Smooth muscle cell of the brain vasculature (primary cell): ENCODE measurements at places on chromosomes 5 and 9.

DNA sequence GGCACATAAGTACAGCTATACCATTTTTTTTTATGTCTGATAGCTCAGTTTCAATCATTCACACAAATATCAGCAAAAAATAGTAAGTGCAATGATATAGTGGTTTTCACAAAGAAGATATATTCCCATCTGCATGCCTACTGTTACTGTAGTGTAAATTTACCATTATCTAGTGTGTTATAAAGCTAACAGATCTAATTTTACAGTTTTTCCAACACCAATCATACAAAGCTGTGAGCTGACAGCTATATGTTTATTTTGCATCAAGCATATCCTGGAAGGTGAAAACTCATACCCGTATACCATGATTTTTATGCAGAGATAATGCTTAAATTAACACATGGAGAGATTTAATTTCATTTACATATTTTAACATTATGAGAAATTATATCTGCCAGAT, 89.9 kb upstream of the HAPLN1 start:
- DNase-seq = no peak

DNA sequence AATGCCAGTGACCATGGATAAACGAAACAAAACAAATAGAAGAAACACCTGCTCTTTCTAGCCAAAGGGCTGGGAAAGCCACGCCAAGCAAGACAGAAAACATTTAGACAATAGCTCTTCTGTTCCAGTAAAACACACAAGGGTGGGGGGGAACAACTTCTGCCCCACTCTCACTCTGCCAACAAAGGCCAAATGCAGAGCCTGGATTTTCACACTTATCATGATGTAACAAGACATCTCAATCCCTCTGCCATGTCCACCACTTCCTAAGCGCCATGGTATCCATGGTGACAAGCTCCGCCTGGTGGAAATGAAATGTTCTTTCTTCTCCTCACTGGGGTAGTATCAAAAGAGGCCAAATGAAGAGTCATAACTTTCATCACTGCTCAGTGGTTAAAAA, 60.6 kb downstream of the DRD1 start:
- no peak for DNase-seq

- DNase-seq = no peak
Observed at GRCh38 chr5:36521838-36522745, 84.3 kb upstream of the SLC1A3 start.

- DNase-seq = no peak
Observed at GRCh38 chr9:84374516-84374915, 34.0 kb upstream of the SLC28A3 start.

DNA sequence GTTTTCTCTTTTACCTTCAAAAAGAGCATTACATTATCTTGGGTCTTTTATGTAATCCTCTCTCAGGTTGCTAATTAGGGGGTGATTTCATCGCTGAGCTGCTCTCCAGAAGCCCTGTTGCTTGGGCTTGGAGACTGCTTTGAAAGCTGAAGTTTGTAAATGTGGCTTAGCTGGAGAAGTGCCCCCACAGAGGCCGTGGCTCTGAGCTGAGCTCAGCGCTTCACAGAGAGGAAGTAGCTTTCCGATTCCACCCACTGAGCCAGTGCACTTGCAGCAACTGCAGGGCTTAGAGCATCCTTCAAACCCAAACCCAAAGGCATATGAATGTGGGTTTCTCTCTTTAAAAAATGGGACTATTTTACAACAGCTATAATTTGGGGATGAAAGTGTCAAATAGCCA, 13.7 kb upstream of the NXNL2 start:
- DNase-seq = no peak

- no peak for DNase-seq
Observed at GRCh38 chr5:83549674-83550073, 78.1 kb downstream of the VCAN start.

- DNase-seq = no peak
Observed at GRCh38 chr5:128315671-128316070, 222.4 kb downstream of the FBN2 start.

DNA sequence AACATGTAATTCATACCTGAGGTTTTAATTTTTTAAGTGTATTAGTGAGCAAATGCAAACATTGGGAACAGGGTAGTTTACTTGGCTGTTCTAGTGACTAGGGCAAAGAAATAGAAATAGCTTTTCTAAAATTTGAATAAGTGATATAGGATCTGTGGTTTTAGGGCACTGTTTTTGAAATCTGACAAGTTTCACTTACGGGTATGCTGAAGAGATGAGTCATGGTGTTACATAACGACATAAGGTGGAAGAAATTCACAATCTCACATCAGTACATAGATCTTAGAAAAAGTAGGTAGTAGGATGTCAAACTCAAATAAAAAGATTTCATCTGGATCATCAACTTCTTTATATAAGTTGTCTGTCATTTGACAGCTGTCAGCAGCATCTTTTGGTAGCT, 772.3 kb downstream of the MAT2B start:
- no peak for DNase-seq

GRCh38 chr5:77397686-77398292, 94.3 kb downstream of the WDR41 start:
- DNase-seq = no peak

DNA sequence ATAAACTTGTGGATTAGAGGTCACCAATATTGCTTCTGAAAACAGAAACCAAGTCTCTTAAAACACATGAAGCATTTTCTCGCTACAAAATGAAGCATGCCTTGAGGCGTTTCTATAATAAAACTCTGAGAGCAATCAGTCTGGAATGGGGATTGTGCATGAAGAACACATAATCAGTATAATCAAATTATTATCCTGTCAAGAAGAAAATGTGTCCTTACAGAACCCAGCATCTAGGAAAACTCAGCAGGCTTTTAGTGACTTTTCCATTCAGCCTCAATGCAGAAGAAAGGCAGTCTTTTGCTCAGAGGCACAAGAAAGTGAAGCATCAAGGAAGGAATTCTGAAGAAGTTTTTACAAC, 121.9 kb downstream of the CDH18 start:
- no peak for DNase-seq

DNA sequence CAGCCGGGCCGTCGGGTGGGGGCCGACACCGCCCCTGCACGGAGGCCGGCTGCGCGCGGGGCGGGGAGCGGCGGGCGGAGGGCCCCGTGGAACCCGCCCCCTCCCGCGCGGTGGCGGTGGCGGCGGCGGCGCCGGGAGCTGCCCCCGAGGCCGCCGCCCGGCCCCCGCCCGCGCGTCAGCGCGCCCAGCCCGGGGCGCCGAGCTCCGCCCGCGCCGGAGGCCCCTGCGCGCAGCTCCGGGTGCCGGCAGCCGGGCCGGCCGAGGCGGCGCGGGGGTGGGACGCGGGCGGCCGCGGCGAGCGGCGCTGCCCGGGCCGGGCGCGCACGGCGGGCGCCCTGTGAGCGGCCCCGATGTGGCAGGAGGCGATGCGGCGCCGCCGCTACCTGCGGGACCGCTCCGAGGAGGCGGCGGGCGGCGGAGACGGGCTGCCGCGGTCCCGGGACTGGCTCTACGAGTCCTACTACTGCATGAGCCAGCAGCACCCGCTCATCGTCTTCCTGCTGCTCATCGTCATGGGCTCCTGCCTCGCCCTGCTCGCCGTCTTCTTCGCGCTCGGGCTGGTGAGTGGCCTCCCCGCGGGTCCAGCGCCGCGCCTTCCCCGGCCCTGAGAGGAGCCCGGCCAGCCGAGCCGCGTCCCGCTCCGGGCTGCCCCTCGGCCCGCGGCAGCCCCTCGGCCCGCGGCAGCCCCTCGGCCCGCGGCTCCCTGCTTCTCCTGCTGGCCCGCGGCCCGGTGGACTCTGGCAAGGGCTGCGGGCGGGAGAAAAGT, at the start of gene ADCY2:
Gene ADCY2 (plus strand): TSS at position 192 of the 766 bp plus-strand sequence. CDS start 159 bp downstream, at position 351.
- no peak for DNase-seq

- DNase-seq = no peak
Observed at GRCh38 chr9:127903557-127904475, 4.4 kb upstream of the ST6GALNAC6 start.

DNA sequence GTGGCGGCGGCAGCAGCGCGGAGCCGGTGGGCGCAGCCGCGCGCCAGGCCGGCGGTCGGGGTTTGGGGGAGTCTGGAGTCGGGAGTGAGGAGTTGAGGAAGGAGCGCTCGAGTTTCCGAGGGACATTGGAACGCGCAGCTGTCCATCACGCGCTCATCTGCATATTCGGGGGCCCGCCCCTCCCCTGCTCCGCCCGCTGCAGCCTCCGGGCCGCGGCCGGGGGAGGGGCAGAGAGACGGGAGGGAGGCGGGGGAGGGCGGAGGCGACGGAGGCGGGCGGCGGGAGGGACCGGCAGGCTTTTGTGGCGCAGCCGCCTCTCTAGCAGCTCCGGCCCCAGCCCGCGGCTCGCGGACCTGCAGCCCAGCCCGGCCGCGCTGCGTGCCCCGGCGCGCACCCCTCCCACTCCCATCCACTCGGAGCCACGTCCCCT, at the start of gene IRX2:
Gene IRX2 (minus strand): TSS at position 86 of the 430 bp plus-strand sequence. CDS start 264 bp downstream, outside the sequence.
- DNase-seq = no peak

DNA sequence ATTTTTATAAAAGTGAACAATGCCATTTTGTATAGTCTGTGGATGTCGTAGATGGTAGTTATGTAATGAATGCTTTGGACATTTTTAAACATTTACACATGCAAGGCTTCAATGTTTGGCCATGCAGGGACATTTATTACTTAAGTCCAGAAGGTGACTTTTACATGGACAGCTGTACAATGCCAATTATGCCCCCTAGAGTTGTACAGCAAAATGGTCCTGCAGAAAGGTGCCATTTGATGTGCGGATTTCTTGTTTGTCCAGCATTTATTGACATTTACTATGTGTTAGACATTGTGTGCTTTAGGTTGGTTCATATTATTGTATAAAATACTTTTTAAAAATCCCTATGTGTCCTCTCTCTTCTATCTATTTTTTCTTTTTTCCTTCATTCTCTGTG, 22.5 kb upstream of the COMMD10 start:
- no peak for DNase-seq

- no peak for DNase-seq
Observed at GRCh38 chr9:14511452-14511851, 181.8 kb downstream of the ZDHHC21 start.

DNA sequence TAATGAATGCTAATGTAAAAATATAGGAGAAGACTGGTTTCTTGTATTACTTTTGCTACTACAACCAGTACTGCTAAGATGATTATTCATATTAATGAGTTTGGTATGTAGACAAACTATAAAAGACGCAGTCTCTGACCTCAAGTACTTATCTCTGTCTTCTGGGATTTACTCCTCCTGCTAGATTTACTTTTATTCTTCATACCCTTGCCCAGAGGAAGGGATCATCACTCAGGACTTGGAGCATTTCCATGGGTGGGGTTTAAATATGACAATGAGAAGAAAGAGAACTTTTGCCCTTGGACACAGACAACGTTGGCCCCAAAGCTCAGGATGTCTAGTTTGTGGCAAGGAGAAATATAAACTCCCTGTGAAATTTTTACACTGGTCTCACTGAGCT, 126.1 kb downstream of the BNC2 start:
- DNase-seq = no peak

GRCh38 chr9:120403543-120403856, 176.5 kb downstream of the CDK5RAP2 start:
- DNase-seq = no peak

DNA sequence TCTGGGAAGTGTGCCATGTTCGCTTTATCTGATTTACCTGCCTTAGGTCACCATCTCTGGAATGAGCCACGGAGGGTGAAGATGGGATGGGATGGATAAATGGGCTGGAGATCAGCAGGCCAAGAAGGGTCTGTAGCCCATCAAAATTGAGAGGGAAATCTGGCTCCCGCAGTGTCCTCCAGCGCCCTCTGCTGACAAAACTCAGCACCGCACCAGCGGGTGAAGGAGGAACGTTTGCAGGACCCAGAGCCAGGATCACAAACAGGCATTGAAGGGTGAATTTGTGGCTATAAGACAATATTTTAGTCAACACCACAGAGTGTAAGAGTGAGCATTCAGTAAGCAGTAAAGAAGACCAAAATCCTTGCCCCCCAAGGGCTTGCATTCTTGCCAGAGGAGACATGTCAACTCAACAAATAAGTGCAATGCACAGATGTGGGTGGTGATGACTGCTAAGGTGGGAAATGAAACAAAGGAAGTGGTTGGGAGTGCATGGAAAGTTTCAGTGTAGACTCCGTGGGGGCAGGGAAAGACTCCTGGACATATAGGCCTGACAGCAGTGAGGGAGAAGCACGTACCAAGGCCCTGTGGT, 124.4 kb downstream of the TENT4A start:
- DNase-seq = no peak
